CD4-positive, alpha-beta T cell treated with Interleukin-4 for 4 hours (primary cell): ENCODE measurements at places on chromosomes 1 and 21.

DNA sequence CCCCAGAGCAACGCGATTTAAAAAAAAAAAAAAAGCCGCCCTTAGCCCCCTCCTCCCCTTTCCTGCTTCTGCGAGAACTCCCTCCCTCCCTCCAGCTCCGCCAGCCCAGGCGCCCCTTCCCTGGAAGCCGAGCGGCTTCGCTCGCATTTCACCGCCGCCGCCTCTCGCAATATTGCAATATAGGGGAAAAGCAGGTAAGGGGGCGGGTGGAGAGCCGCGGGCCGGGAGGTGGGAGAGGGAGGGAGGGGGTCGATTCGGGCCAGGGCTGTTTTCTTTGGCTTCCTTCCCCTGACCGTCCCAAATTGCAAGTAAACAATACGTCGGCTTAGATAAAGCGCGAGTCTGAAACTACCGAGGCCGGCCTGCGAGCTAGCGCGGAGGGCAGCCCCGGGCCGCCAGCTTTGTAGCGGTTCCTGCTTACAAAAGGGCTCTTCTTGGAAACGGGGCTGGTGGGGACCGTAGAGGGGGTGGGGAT is 408 bp downstream of the LMO4 start:
- peak; percentile 28 for DNase-seq

DNA sequence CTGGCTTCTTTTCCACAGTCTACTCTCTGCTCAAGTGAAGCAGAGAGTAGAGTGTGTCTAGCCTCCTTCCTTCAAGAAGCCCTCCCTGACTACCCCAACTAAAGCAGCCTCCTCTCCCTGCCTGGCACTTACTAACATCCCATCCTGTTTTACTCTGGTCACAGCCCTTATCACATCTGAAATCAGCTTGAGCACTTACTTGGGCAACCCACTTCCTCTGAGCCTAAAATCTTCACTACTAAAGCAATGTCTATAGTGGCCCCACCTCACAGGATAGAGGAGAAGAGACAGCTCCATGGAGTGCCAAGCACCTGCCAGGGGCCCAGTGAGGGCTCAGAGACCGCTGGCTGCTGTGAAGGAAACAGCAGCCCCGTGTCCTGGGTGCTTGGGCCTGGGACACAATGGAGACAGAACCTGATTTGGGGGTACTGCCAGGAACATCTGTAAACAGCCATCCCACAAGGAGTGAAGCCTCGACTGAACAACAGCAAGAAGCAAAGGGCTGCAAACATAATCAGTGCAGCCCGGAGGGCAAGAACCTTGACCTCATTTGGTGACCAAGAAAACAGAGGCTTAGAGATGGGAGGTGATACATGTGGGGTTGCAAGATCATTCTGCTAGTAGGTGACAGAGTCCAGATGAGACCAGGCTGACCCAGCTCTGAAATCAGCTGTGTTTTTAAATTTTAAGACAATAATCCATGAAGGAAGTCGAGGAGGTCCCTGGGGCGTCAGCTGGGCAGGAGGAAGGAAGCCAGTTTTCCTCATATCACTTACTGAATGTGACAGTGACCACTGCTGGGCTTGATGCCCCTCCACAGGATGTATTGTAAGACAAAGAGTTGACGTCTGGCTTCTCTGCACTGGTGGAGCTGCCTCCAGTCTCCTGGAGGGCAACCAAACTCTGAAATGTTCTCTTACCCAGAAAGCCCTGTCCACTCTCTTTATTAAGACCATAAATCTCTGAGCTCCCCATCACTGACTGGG is 710.6 kb downstream of the MATN1 start:
- DNase-seq, result no peak

DNA sequence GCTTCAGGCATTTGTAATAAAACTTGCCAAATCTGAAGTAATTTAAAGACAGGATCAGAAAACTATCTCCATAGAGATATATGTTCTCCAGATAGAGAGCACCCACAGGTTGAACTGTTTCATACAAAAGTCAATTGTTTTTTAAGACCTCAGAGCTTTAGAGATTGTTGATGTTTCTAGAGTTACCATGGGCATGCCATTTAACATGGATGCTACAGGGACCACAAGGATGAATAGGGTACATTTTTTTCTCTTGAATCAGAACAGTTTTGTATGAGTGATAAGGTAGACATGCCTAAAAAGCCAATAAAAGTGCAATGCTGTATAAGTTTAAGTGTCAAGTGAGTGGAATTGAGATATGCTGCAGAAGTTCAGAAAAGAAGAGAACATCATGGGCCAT is 511.0 kb upstream of the CAMK1G start:
- no peak for DNase-seq

DNA sequence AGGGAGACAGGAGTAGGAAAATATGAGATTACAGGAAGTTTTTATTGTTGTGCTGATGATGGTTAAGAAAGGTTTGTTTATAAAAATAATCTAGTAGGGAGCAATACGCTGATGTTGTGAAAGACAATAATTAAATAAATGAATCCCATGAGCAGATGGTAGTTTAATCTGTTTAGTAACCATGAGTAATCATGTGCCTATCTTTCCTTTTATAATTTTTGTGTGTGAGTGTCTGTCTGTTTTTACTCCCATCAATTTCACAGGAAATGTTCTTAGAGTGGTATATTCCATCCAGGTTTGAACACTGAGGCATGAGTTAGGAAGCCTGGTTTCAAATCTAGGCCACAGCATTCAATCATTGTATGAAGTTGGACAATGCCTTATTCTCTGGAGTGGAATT is 180.5 kb downstream of the OLFM3 start:
- DNase-seq, result no peak

DNA sequence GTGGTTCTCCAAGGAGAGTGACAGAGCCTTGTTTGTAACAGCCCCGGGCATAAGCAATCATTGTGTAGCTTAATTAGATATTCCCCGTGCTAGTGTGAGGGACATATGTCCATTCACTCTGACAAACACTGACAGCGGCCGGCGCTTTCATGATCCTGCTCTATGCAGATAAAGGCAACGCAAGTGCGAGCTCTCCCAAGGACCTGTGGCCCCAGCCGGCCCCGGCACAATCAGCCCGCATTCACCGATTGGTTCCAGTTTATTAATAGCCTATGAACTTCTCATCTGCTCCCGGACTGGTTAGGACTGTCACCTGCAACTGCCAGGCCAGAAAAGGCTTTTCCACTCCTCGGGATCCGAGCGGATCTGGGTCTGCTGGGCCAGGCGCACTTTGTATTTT is 18.0 kb upstream of the OLIG1 start:
- DNase-seq, result no peak

DNA sequence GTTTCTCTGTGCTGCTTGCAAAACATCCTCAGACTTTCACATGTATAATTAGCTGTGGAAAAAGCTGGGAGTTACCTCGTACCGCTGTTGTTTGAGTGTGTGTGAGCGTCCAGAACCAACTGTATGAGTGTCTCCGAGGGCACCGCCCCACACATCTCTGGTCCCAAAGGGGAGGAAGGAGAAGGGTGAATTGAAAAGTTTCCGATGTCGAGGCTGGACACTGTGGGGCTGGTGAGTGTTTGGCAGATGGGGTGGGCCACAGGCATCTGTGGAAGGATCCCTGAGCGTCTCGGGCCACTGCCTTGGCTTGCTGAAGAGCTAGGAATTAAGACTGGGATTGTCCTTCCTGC is 1.2 kb downstream of the ATP2B4 start:
- DNase-seq, result peak; percentile 51

DNA sequence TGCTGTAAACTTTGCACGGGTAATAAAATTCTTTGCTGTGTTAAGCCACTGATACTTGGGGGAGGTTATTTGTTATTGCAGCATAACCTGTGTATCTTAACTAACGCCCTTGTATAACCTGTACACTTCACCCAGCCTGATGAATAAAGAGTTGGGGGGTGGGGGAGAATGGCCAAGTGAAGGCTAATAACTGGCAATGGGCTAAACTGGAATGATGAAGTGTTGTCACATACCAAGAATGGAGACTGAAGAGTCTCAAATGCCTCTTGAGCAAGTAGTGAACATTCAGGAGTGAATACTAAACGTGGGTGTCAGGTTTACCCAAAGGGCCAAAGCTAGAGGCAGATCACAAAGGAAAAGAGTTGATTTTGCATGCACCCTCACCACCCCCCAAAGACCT is 169.4 kb downstream of the C1orf94 start:
- no peak for DNase-seq

- no peak for DNase-seq
Measured at GRCh38 chr1:40621821-40622450, 43.5 kb downstream of the RIMS3 start.

DNA sequence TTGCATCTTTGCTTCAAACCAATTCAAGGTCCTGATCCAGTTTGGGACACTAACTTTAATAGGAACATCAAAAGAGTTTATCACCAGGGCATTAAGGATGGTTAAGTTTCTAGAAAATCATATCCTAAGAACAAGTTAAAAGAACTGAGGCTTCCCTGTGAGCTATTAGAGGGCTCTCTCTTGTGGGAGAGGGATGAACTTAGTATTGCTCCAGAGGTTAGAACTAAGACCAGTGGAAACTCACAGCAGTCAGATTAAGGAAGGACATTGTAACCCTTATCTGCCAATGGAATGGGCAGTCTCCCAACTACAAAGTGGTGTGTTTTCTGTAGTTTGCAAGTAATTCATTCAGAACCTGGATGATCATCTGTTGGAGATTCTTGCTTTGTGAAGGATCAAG is 36.8 kb downstream of the UBE2U start:
- DNase-seq, result no peak

GRCh38 chr1:113694910-113695309 is 64.4 kb downstream of the PHTF1 start:
- DNase-seq, result no peak

- DNase-seq, result no peak
Measured at GRCh38 chr1:15238789-15239188, 8.2 kb upstream of the FHAD1 start.

- no peak for DNase-seq
Measured at GRCh38 chr1:46510998-46511365, 21.3 kb downstream of the DMBX1 start.

- DNase-seq, result no peak
Measured at GRCh38 chr1:16405441-16405840, 31.8 kb downstream of the SPATA21 start.

DNA sequence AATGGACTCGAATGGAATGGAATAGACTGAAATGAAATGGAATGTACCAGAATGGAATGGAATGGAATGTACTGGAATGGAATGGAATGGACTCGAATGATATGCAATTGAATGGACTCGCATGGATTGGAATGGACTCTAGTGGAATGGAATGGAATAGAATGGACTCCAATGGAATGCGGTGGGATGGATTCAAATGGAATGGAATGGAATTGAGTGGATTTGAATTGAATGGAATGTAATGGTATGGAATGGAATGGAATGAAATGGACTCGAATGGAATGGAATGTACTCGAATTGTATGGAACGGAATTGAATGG is 99.6 kb upstream of the FBXO28 start:
- DNase-seq, result no peak
